ENCODE measurements at places on chromosomes 3 and 15.

DNA sequence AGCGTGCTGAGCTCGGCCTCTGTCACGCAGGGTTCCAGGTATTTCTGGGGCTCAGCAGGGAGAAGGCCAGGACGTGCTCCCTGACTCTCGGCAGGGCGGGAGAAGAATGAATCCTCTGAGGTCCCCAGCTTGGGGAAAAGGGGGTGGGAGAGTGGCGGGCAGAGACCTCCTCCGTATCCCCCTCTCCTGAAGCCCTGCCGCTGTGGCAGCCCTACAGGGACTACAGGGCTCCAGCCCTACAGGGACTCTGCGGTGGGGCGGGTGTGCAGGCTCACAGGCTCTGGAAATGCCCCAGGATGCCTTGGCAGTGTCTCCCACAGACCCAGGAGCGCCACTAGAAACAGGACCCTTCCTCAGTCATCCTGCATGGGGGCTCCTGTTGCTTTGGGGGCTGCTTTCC lies 46.2 kb downstream of the HMCES start:
- H3K36me3 ChIP-seq = no peaks in the 10 kb centered on the region
- no peaks in the 10 kb centered on the region for H3K4me1 ChIP-seq
- no peak overlapping the region for H3K4me3 ChIP-seq
- no peaks in the 10 kb centered on the region for H3K27me3 ChIP-seq
- DNase-seq = no peak

GRCh38 chr3:45524565-45524964 lies 70.0 kb upstream of the LIMD1 start:
- H3K27me3 ChIP-seq = no peaks in the 10 kb centered on the region
- H3K27ac ChIP-seq = no peak overlapping the region
- H3K4me3 ChIP-seq = no peak overlapping the region
- H3K4me1 ChIP-seq = no peaks in the 10 kb centered on the region
- DNase-seq = no peak

DNA sequence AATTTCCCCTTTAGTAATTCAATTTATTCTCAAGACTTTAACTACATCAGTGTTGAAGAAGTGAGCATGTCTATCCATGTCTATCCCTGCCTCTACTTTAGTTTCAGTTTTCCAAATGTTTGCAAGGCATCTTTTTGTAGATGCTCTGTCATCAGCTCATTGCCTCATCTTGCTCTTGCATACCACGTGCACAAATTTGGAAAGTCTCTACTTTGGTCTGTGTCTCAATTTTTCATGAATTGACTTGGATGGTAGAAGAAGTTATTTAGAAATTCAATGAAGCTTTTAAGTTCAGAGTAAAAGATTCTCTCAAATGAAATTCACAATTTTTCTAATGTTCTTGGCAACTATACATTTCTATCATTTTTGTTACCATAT lies 55.3 kb downstream of the CLDN1 start:
- no peak for DNase-seq
- H3K4me3 ChIP-seq = no peak overlapping the region
- H3K4me1 ChIP-seq = no peaks in the 10 kb centered on the region
- H3K27ac ChIP-seq = no peak overlapping the region
- H3K36me3 ChIP-seq = no peaks in the 10 kb centered on the region

- no peaks in the 10 kb centered on the region for H3K36me3 ChIP-seq
- H3K4me1 ChIP-seq = no peaks in the 10 kb centered on the region
- no peak overlapping the region for H3K27ac ChIP-seq
- no peak for DNase-seq
- H3K4me3 ChIP-seq = no peak overlapping the region
- H3K27me3 ChIP-seq = no peaks in the 10 kb centered on the region
Observed at GRCh38 chr3:111619833-111620232, 24.7 kb upstream of the ZBED2 start.

- no peak overlapping the region for H3K4me3 ChIP-seq
- no peaks in the 10 kb centered on the region for H3K36me3 ChIP-seq
- no peak for DNase-seq
- H3K4me1 ChIP-seq = no peaks in the 10 kb centered on the region
- no peaks in the 10 kb centered on the region for H3K27me3 ChIP-seq
- H3K27ac ChIP-seq = no peak overlapping the region
Observed at GRCh38 chr3:168684519-168684918, 588.8 kb upstream of the GOLIM4 start.

DNA sequence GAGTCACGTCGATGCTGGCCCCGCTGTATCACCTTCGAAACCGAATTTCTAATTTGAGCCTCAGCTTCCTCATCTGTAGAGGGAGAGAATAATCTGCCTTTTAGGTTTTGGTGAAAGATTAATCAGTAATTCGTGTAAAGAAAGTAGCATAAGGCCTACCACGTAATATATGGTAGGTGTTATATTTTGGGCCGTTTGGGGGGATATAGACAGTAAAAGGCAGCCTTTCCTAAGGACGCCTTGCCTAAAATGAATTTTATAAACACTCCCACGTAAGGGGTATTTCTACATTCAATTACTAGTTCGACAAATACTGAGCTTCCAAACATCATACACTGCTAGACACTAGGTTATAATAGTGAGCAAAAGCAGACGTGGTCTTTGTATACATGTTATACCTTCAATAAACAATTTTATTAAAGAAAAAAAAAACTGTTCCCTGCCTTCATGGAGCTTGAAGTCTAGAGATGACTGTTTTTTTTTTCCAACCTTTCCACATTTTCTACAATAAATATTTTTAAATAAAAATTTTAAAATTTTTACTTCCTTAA lies 737 bp downstream of the JAGN1 start:
- H3K4me3 ChIP-seq = peak overlapping the region; percentile 96
- no peak overlapping the region for H3K27ac ChIP-seq
- peaks cover 7% of the 10 kb centered on the region for H3K4me1 ChIP-seq
- DNase-seq = no peak
- H3K36me3 ChIP-seq = no peaks in the 10 kb centered on the region

DNA sequence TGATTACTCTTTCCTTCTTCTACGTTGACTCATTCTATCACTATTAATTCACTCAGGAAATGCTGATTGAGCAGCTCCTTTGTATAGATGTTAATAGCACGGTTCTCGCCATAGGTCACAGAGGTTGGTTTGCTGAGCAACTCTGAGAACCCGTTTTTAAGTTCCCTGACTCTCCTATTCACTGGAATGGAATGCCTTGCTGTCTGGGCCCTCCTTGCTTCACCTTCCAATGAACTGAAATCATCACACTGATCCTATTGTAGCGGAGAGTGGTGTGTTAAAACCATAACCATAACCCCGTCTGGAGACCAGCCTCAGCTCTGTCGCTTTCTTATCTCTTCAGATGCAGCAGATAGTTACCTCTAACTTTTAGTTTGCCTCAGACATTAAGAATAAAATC lies 323.6 kb downstream of the GABRB3 start:
- no peaks in the 10 kb centered on the region for H3K36me3 ChIP-seq
- H3K4me1 ChIP-seq = no peaks in the 10 kb centered on the region
- H3K4me3 ChIP-seq = no peak overlapping the region

- no peaks in the 10 kb centered on the region for H3K36me3 ChIP-seq
- no peak overlapping the region for H3K4me3 ChIP-seq
- H3K4me1 ChIP-seq = no peaks in the 10 kb centered on the region
- H3K27me3 ChIP-seq = no peaks in the 10 kb centered on the region
- DNase-seq = peak; percentile 23
- H3K27ac ChIP-seq = no peak overlapping the region
Observed at GRCh38 chr3:87446849-87447387, 170.5 kb upstream of the POU1F1 start.

GRCh38 chr15:30068326-30068725 lies 14.4 kb upstream of the GOLGA8J start:
- H3K27me3 ChIP-seq = no peaks in the 10 kb centered on the region
- no peaks in the 10 kb centered on the region for H3K4me1 ChIP-seq
- H3K36me3 ChIP-seq = no peaks in the 10 kb centered on the region
- DNase-seq = no peak
- H3K4me3 ChIP-seq = no peak overlapping the region

- no peaks in the 10 kb centered on the region for H3K36me3 ChIP-seq
- no peak overlapping the region for H3K4me3 ChIP-seq
- no peak overlapping the region for H3K27ac ChIP-seq
- no peaks in the 10 kb centered on the region for H3K4me1 ChIP-seq
- no peaks in the 10 kb centered on the region for H3K27me3 ChIP-seq
Observed at GRCh38 chr3:169754711-169755110, 10.1 kb downstream of the TERC start.

DNA sequence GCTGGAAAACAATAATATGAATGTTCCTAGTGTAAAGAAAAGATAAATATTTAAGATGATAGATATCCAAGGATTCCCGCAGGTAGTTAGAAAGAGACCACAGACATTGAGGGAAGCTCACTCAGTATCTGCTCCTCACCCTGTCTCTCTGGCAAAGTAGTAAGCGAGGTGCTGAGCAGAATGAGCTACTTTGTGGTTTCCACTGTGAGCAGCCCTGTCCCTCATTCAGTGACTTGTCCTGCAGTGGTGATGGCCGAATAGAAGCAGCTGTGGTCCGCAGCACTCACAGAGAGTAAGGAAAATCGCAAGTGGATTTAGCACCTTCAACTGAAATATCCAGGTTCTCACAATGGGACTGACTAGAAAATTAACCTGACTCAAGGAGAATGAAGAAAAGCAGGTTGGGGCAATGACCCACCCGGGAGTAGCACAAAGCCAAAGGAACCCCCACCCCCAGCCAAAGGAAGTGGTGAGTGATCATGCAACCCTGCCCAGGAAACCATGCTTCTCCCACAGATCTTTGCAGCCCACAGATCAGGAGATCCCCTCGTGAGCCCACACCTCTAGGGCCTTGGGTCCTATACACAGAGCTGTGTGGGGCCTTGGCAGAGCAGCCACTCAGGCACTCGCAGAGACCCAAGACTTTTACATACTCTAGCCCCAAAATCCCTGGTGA lies 21.8 kb upstream of the SLC25A38 start:
- H3K27me3 ChIP-seq = no peaks in the 10 kb centered on the region
- H3K27ac ChIP-seq = no peak overlapping the region
- no peaks in the 10 kb centered on the region for H3K36me3 ChIP-seq
- H3K4me3 ChIP-seq = no peak overlapping the region
- no peak for DNase-seq
- H3K4me1 ChIP-seq = no peaks in the 10 kb centered on the region

GRCh38 chr3:35965908-35966307 lies 326.6 kb downstream of the ARPP21 start:
- no peak overlapping the region for H3K27ac ChIP-seq
- H3K27me3 ChIP-seq = no peaks in the 10 kb centered on the region
- no peaks in the 10 kb centered on the region for H3K36me3 ChIP-seq
- no peaks in the 10 kb centered on the region for H3K4me1 ChIP-seq

GRCh38 chr3:72664184-72664975 lies 183.9 kb downstream of the SHQ1 start:
- no peaks in the 10 kb centered on the region for H3K27me3 ChIP-seq
- no peak overlapping the region for H3K27ac ChIP-seq
- H3K4me1 ChIP-seq = peaks cover 14% of the 10 kb centered on the region
- H3K36me3 ChIP-seq = no peaks in the 10 kb centered on the region
- no peak for DNase-seq

GRCh38 chr15:67776600-67776999 lies 48.7 kb upstream of the SKOR1 start:
- no peaks in the 10 kb centered on the region for H3K27me3 ChIP-seq
- H3K4me3 ChIP-seq = no peak overlapping the region
- no peaks in the 10 kb centered on the region for H3K36me3 ChIP-seq
- peaks cover 83% of the 10 kb centered on the region for H3K4me1 ChIP-seq
- no peak overlapping the region for H3K27ac ChIP-seq

- H3K36me3 ChIP-seq = no peaks in the 10 kb centered on the region
- peaks cover under 1% of the 10 kb centered on the region for H3K4me1 ChIP-seq
- no peak for DNase-seq
- H3K4me3 ChIP-seq = no peak overlapping the region
- no peak overlapping the region for H3K27ac ChIP-seq
Observed at GRCh38 chr3:140244893-140245292, 309.9 kb downstream of the CLSTN2 start.

- no peaks in the 10 kb centered on the region for H3K36me3 ChIP-seq
- H3K27me3 ChIP-seq = no peaks in the 10 kb centered on the region
- H3K4me3 ChIP-seq = no peak overlapping the region
- H3K4me1 ChIP-seq = no peaks in the 10 kb centered on the region
- no peak overlapping the region for H3K27ac ChIP-seq
Observed at GRCh38 chr3:120637851-120638559, 41.9 kb downstream of the NDUFB4 start.

GRCh38 chr3:169999433-169999832 lies 32.8 kb downstream of the SEC62 start:
- H3K4me1 ChIP-seq = no peaks in the 10 kb centered on the region
- DNase-seq = no peak
- H3K36me3 ChIP-seq = no peaks in the 10 kb centered on the region
- no peaks in the 10 kb centered on the region for H3K27me3 ChIP-seq
- H3K4me3 ChIP-seq = no peak overlapping the region

- no peak overlapping the region for H3K27ac ChIP-seq
- no peak for DNase-seq
- no peaks in the 10 kb centered on the region for H3K27me3 ChIP-seq
- H3K36me3 ChIP-seq = no peaks in the 10 kb centered on the region
- no peak overlapping the region for H3K4me3 ChIP-seq
Observed at GRCh38 chr3:151630938-151631441, 102.7 kb upstream of the AADACL2 start.

- no peak overlapping the region for H3K27ac ChIP-seq
- H3K4me3 ChIP-seq = no peak overlapping the region
- no peaks in the 10 kb centered on the region for H3K36me3 ChIP-seq
- peaks cover 42% of the 10 kb centered on the region for H3K4me1 ChIP-seq
Observed at GRCh38 chr3:129553171-129553570, 10.2 kb downstream of the H1-8 start.

DNA sequence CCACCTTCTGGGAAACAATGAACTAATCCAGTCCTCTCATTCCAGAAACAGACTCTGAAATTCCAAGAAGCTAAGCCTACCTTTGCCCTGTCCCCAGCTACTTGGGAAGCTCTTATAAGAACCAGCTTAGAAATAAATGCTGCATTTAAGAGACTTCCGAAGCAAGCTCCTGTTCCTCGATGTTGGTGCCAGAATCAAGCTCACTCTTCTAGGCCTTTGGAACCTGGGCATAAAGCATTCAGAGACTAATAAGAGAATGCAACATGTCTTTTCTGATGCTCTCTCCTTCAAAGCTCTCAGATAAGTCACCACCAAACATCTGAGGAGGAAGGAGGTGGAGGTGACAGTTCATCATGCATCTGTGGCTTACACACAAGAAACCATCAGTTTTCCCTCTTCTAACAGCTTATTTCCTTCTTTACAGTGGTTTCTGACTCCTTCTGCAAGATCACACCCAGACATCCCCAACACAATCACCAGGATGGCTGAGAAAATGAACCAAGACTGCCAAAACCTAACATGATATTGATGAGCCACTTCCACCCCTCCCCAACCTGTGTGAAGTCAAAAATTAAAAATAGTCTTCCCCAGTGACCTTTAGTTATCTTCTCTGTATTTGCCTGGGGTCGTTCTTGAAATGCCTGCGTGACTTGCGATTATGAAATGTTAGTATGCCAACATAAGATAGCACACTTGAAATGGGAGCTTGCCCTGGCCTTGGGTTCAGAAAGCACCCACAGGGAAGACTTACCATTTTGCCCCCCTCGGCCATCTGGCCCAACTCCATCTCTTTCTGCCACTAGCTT lies 11.5 kb downstream of the ARHGEF3 start:
- H3K27ac ChIP-seq = no peak overlapping the region
- no peaks in the 10 kb centered on the region for H3K36me3 ChIP-seq
- no peak overlapping the region for H3K4me3 ChIP-seq
- H3K27me3 ChIP-seq = no peaks in the 10 kb centered on the region
- no peaks in the 10 kb centered on the region for H3K4me1 ChIP-seq
- no peak for DNase-seq
